ENCODE measurements at places on chromosomes 11 and 22.

- no peak for DNase-seq
These were observed 185.2 kb downstream of the CSNK2A3 start for GRCh38 chr11:11167806-11168205.

- no peak for DNase-seq
These were observed 1.7 kb downstream of the MAPK8IP2 start for GRCh38 chr22:50602338-50602700.

DNA sequence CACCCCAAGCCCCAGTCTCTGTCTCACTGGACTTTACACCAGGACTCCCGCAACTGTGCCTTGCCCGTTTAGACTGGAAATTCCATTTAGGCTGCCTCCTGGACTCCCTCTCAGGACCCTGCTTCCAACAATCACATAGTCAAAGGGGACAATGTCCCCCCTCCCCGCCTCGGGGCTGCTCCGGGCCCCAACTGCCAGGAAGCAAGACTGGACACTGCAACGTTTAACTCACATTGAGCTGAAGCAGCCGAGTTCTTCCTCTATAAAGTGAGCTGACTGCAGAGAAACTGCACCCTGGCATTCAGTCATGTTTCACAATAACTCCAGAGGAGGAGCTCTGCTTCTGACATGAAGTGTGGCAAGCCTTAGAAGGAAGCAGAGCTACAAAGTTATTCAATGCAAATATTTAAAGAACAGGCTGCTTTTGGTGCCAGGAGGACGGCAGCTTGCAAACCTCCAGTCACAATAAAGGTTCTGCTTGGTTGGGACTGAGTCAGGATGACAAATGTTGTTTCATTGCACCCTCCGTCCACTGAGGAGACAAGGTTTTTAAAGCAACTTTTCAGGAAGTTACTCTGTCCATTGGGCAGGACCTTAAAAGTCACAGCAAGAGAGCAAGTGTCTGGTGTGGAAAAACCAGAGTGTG lies 19.9 kb downstream of the PACSIN2 start:
- peak; percentile 33 for DNase-seq

GRCh38 chr22:44648085-44648820 lies 53.8 kb upstream of the PRR5 start:
- DNase-seq = peak; percentile 77

GRCh38 chr22:49965091-49966040 lies 4.8 kb downstream of the PIM3 start:
- peak; percentile 69 for DNase-seq

DNA sequence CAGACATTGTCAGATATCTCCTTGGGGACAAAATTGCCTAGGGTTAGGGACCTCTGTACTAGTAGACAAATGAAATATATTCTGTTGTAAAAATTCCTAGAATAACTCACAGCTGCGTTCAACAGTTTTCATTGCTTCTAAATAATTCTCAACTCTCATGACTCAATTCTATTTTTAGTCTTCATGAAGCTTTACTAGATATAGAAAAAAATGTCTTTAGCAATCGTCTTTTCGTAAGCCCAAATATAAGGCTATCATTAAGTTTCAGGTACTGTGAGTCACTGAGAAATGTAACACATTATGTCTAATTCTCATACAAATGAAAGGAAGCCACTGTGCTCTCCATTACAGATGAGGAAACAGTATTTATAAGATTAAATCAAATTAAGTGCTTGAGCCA lies 6.4 kb downstream of the MMP12 start:
- DNase-seq = no peak
